Activated naive CD4-positive, alpha-beta T cell (primary cell): ENCODE measurements at places on chromosomes 1 and 21.

DNA sequence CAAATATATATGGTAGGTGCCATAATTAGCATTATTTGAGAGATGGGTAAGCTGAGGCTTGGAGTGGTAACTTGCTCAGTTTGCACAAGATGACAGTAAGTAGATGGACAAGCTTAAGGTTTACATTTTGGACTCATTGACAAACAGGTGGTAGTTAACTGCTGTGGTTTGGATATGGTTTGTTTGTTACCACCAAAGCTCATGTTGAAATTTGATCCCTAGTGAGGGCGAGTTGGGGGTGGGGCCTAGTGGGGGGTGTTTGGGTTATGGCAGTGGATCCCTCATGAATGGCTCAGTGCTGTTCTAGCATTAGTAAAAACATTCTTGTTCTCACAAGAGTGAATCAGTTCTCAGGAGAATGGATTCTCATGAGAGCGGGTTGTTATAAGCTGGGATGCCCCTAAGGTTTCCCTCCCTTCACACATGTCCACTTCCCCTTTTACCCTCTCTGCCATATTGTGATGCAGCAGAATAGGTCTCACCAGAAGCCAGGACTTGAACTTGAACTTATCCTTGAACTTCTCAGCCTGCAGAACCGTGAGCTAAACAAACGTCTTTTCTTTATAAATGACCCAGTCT, 6.6 kb upstream of the PRRX1 start:
- DNase-seq = no peak

- DNase-seq = no peak
Observed at GRCh38 chr1:68294367-68295066, 62.2 kb upstream of the WLS start.

GRCh38 chr1:235766794-235767285, 99.9 kb downstream of the LYST start:
- DNase-seq = no peak

GRCh38 chr1:178183796-178184195, 89.9 kb downstream of the RASAL2 start:
- DNase-seq = no peak

DNA sequence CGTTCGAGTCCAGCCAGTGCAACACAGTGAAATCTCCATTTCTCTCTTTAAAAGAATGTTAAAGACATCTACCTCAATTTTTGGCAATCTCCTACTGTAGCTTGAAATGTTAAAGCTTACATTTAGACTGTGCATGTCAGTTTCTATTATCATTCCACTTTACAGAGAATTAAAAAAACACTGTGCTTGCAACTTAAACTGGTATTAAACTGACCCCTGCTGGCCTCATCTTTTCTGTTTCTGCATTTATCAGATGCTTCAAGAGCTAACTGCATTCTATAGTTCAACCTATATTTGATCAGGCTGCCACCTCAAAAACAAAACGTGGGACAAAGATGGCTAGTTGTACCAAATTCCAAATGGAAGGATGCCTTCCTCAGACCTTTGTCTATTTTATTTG, 226.5 kb downstream of the SMYD3 start:
- no peak for DNase-seq

DNA sequence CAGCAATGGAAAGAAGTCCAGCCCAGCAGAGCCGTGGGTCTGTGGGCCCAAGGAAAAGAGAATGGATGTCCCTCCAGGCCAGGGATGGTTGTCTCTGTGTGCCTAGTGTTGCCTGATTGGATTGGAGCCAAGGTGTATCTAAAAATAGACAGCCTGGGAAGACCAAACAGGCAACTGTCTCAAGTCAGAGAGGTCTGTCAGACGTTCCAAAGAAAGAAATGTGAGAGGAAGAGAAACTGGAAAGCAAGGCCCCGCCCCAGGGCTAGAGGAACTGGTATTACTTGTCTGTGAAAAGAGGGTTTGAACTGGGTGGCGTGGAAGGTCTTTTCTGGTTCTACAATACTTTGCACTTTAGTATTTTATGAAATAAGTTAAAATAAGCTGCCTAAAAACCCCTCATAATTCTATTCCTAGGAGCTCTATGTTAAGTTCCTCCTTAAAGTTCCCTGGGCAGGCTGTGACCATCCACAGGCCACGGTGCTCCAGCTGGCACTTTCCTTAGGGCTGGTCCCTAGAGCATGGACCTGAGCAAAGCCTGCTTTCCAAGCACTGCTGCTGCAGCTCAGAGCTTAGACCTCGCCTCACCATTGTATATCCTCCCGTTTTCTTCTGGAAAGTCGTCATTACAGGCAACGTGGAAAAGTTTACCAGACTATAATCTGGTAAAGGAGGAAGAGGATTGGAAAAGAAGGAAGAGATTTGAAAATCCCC, 151.6 kb downstream of the DISC1 start:
- DNase-seq = no peak

DNA sequence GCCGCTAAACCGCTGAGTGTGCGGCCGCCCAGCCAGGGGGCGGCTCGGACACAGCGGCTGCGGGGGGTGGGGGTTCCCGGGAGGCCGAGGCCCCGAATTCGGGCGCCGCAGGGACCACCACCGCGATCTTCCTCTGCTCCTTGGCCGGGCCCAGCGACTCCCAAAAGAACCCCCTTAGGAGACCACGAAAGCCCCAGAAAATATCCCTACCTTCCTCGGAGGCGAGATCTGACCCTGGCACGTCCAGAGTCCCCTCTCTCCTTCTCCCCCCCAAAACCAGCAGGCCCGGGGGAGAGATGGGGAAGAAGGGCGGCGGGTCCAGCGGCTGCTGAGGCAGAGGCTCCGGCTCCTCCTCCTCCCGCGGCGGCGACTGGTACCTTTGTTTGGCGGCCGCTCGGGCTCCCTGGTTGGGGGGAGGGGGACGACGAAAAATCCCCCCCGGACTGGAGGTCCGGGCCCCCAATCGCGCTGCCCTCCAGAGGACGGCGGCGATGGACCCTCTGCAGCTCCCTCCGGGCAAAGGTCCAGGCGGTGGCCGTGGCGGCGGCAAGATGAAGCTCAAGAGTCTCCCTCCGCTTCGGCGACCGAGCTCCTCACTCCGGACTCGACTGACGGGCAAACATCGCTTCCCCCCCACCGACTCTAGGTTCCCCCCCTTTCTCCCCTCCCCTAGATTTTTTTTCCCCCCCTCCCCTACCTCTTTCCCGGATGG, at the start of gene ARID4B:
ARID4B (minus strand) TSS at position 621 of the 712 bp plus-strand sequence. CDS start 1,260 bp downstream, outside the sequence.
- peak; percentile 63 for DNase-seq

- no peak for DNase-seq
Observed at GRCh38 chr1:209786146-209786545, 1.8 kb upstream of the C1orf74 start.

DNA sequence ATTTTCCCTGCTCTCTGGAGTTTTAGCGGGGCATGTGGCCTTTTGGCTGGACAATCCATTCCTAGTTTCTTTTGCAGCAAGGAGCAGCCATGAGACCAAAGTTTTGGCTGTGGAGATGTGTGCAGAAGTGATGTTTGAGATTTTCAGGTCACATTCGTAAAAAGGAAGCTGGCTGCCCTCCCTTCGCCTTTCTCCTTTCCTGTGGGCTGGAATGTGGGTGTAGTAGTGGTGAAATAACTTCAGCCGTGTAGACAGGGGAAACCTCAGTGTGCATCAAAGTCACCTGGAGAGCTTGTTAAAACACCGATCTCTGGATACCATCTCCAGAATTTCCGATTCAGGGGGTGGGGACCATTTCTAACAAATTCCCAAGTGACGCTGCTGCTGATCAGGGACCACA, 5.3 kb upstream of the GPR88 start:
- DNase-seq = no peak

DNA sequence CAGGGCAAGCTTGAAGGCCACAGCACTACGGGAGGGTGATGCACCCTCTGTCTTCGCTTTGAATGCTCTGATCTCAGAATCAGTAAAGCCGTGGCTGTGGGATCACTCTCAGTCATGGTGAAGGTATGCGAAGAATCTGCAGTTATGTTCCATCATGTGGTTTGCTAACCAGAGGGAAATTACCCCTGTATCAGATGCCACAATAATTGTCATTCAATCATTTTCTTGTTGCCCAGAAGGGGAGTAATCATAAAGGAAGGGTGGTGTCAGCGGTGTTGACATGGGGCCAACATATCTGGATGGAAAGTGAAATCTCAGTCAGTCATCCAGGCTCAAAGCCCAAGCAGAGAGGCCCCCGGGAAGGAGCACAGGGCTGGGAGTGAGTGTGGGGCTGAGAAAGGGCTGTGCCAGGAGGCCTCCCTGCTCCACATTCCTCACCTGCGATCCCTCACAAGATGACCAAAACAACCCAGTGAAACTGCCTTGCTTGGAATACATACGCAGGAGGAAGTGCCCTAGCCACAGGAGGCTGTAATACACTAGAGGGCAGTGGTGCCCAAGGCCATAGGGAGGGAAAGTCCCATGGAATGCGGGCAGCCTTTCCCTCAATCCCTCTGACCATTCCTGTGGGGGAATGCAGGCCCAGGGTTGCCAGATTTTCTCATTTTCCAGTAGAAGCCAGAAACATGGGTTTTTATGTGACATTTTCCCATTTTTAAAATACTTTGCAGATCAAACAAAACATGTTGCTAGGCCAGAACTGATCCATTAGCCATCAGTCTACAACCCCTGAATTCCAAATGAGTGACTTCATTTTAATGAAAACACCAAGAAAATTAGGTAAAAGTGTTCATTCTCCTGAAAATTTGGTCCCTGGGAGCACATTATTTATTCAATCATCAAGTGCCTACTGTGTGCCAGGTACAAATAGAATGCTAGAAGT, 95.7 kb upstream of the VANGL1 start:
- DNase-seq = no peak

- DNase-seq = no peak
Observed at GRCh38 chr1:202616355-202616915, 93.8 kb downstream of the SYT2 start.

- DNase-seq = no peak
Observed at GRCh38 chr21:34526618-34527290, 14.7 kb upstream of the KCNE1 start.

DNA sequence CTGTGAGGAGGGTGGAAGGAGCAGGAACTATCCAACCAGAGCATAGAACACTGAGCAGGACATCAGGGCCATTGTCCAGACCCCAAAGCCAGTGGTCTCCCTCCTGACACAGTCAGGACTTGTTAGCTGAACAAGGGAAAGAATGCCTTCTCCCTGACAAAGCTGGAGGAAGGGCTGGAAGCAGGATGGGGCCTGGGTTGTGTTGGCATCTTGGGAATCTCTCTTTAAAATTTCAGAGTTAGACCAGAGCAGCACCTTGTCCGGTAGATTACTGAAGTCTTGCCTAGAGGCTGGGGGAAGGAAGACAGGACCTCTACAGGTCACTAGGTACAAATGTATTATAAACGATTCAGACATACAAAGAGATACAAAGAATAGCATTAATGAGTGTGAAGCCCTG, 35.0 kb upstream of the ATP2B4 start:
- no peak for DNase-seq

DNA sequence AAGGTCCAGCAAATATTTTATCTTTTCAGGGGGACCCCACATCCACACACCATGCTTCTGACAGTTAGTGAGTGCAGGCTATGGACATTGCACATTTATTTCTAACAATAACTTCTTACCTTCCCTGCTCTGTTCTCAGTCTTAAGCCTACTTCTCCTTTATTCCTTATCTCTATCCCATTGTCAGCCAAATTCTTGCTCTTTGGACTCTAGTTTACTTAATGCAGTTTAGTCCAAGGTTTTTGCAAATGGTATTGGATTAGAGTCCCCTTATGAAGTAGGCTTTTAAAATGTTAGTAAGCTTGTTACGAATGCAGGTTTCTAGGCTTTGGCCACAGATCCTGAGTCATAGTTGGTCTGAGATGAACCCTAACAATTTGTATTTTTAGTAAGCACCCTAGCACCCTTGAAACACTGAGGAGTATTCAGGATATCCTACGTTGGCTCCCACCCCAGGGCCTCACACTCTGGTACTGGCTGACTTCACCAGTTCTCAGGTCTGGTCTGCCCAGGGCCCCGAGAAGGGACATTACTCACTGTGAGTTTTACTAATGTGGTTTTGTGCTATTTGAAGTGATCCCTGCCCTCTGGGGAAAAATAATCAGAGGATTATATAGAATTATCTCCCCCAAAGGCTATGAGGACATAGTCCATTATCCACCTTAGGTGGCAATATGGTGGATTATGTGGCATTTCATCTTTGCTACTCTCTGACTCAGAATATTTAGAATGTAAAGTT, 239.5 kb downstream of the TGFB2 start:
- no peak for DNase-seq
